ENCODE measurements at places on chromosomes 16 and 17.

- DNase-seq, result no peak
Observed at GRCh38 chr17:37607637-37608331, 1.4 kb downstream of the SYNRG start.

DNA sequence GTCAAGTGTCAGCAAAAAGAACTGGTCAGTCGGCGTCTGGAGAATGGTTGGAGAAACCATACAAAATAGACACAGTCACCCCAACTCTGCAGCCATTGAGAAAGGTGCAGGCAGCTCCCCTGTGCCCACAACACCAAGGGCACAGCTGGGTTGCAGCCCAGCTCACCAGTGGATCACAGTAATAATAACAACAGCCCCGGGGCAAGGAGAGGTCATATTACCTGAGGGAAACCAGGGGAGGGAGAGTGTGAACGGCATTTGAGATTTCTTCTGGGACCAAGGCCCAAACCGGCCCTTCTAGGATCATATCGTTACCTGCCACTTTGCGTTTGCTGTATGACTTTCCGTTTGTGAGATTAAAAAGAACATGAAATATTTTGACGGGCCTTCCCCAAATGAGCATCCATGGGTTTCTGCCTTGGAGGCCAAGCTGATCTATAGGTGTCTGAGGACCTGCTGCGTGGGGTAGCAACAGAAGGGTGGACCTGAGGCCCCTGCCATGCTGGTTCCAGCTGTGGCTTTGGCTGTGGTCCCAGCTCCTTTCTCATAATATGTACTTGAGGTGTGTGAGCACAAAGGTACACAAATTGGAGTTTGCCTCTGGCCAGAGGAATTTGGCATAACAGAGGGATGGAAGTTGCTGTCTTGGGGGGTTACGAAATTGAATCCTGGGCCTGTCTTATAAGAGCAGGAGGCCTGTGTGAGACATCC is 154.6 kb downstream of the CMIP start:
- DNase-seq, result no peak

GRCh38 chr17:44354582-44355561 is 8.8 kb downstream of the FAM171A2 start:
- DNase-seq, result peak; percentile 56

DNA sequence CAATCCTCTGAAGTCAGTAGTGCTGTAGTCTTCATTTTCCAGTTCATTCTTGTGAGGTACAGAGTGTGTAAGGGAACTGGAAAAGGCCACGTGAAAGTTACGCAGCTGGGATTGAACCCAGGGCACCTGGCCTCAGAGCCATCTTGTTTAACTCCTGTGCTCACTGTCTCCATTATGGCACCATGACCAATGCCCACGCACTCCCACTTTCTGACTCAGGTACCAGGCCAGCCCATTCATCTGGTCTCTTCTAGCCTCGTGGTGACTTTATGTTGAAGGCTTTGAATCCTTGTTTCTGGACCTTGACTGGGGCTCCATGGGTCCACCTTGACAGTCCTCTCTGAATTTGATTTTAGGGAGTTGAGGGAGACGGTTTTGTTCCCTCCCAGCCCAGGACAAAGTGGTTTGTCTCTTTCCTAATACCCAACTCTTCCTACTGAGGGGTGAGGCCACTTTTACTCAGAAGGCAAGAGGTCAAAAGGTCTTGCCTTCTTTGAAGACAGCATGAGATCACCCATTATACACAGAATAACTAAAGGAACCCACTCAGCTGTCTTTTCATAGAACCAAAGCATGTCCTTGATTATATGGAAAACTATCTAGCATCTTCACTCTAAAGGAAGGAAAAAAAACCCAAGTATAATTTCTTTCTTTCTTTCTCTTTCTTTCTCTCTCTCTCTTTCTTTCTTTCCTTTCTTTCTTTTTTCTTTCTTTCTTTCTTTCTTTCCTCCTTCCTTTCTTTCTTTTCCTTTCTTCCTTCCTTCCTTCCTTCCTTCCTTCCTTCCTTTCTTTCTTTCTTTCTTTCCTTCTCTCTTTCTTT is 50.0 kb downstream of the OTOA start:
- DNase-seq, result no peak

GRCh38 chr17:51322390-51323029 is 62.2 kb downstream of the UTP18 start:
- no peak for DNase-seq

DNA sequence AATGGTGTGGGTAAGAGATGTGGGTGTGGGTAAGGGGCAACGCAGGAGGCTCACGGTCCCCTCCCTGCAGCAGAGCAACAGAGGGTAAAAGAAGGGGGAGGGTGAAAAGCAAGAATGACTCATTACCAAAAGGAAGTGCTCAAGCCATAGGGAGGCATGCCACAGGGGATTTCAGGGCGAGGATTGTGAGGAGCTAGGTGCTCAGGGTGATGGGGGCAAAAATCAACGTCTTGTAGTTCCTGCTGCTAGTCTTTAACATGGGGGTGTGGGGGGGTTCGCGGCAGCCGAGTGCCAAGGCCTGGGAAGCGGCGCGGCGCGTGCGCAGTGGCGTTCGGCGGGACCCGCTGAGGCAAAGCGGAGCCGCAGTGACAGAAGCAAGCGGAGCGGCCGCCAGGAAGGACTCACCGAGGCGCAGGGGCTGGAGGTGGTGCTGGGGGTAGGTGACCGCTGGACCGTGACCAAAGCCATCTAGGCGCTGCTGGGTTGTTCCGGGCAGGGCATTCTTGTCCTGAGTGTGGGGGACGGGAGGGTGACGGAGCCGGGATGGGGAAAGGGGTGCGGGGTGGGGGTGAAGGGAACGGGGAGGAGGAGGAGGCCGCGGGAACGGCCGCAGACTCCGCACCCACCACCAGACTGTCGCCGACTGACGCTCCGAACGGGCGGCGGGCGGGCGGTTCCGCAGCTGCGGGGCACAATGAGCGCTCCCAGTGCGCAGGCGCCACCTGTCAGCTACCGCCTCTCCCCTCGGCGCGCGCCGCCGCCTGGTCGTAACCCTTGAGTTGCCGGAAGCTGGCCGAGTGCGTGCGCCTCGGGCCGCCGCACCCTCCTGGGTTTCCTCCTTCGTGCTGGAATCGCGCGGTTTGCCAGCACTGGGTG is at the start of gene SSH2:
Gene SSH2 (minus strand): TSS at position 696 of the 876 bp plus-strand sequence. CDS start 228 bp downstream, at position 468.
- DNase-seq, result peak; percentile 93

GRCh38 chr16:27267037-27267677 is 1.4 kb downstream of the NSMCE1 start:
- DNase-seq, result no peak

DNA sequence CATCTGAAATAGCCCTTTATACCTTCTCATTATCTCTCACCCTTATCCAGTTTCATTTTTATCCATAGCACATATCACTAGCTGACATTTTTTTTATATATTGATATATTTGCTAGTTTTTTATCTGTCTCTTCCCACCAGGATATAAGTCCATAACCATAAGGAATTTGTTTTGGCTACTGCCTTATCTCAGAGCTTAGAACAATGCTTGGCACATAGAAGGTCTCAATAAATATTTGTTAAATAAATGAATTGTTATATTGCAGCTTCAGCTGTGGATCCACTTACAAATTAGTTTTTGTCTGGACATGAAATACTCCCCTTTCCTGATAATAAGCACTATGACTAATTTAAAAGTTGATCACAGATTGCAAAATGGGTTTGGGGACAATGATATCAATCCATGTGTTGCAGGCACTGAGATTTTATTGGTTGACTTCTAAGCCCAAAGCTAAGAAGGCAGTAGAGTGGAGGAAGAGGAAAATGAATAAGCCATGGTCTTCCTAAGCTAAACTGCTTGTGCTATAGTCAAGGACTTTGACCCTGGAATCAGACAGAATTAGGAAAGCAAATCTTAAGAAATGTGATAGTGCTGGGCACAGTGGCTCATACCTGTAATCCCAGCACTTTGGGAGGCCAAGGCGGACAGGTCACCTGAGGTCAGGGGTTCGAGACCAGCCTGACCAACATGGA is 31.9 kb upstream of the YPEL2 start:
- DNase-seq, result no peak

GRCh38 chr17:59381716-59382570 is 50.5 kb downstream of the YPEL2 start:
- peak; percentile 84 for DNase-seq

DNA sequence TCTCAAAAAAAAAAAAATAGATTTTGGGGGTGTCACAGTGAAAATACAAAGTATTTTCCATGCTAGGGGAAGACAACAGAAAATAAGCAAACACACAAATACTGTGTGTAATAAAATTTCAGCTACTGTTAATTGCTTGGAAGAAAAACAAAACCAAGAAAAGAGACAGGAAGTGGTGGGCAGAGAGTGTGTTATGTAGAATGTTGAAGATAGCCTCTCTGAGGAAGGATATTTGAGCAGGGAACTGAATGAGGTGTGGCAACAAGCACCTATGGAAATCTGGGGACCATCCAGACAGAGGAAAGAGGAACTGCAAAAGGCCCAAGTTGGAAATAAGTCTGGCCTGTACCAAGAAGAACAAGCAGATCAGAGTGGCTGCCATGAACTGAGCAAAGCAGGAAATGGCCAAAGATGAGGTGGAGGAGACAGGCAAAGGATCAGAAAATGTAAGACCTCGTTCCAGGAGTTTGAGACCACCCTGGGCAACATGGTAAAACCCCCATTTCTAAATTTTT is 7.8 kb upstream of the USP31 start:
- no peak for DNase-seq

DNA sequence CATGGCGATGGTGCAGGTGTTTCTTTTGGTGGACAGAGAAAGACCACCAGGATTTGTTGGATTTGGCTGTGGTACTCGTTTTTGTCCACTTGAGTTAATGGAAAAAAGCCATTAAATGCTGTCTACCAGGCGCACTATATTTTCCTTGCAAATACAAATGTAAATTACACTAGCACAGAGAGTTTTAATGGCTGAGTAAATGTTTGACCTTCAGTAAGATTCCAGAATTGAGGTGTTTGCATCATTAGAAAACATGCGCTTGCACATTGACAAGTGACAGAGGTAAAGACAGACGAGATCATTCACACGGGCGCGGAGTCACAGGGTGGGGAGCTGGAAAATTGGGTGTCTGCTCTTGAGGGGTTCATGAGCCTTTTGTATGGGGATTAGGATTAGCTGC is 53.5 kb upstream of the AKTIP start:
- DNase-seq, result no peak

DNA sequence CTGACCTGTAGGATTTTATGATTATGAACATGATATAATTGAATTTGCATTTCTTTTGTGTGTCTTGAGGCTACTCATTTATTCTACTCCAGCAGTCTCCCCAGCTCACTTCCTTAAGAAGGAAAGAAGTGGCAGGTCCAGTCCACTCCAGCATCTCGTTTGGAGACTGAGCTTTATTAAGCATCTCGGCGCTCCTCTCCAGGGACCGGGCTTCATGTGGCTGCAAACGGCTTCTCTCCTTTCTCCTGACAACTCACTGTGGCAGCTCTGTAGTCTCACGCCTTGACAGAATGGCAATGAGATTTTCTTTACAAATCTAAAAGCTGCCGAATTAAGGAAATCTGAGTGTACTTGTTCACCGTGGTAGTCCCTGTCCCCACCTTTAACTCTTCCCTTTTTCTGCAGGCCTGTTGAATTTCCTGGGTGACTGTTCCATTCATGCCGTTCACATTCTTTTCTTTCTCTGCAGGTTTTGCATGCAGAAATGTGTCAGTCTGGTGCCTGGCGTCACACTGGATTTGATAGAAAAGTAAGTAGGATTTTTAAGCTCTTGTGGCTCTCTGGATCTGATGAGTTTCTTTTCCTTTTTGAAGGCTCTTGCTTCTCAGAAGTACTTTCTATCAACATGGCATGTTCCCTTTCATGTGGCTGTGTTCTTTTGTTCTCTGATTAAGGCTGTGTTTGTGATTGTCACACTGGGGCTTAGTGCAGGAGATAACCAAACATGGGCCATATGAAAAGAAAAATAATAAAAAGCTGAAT is 200.5 kb upstream of the CHMP6 start:
- DNase-seq, result no peak

Measured in colonic mucosa (tissue), 4 donors.